ENCODE measurements at places on chromosomes 13 and 19.

DNA sequence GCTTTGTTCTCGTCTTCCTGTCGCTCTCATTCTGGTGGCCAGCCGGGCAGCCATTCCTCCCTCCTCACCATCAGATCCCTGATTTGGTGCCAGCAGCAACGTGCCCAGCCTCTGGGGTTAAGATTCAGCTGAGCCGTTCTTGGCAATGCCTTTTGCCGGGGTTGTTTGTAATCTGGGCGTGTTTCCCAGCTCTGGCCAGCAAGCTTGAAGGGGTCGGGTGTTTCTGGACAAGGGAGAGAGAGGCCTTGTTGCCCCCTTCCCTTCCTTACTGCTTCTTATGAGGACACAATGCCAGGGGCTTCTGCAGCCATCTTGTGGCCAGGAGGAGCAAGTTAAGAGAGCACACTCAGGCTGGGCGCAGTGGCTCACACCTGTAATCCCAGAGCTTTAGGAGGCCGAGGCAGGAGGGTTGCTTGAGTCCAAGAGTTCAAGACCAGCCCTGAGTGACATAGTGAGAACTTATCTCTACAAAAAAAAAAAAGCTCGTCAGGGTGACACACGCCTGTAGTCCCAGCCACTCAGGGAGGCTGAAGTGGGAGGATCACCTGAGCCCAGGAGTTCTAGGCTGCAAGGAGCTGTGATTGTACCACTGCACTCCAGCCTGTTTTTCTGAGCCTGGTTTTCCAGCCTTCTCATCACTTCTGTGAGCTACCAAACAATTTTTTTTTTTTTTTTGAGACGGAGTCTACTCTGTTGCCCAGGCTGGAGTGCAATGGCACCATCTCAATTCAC lies 10.7 kb upstream of the CRTC1 start:
- DNase-seq, result no peak

DNA sequence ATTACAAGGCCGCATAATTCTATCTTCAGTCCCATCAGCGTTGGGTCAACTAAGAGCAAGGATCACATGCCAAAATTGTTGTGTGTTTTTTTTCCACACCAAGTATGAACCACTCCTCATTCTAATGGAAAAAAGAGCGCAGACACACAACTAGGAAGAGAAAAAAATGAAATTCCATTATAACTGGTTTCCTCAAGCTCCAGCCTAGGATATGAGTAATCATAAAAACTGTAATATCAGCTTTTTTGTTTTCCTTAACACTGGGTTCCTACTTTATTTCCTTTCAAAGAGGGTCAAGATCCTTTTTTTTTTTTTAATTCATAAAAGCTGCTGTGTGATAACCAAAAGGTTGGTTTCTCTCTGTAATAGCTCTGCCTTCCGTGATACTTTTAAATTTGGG lies 19.4 kb downstream of the TSHZ3 start:
- DNase-seq, result peak; percentile 53

DNA sequence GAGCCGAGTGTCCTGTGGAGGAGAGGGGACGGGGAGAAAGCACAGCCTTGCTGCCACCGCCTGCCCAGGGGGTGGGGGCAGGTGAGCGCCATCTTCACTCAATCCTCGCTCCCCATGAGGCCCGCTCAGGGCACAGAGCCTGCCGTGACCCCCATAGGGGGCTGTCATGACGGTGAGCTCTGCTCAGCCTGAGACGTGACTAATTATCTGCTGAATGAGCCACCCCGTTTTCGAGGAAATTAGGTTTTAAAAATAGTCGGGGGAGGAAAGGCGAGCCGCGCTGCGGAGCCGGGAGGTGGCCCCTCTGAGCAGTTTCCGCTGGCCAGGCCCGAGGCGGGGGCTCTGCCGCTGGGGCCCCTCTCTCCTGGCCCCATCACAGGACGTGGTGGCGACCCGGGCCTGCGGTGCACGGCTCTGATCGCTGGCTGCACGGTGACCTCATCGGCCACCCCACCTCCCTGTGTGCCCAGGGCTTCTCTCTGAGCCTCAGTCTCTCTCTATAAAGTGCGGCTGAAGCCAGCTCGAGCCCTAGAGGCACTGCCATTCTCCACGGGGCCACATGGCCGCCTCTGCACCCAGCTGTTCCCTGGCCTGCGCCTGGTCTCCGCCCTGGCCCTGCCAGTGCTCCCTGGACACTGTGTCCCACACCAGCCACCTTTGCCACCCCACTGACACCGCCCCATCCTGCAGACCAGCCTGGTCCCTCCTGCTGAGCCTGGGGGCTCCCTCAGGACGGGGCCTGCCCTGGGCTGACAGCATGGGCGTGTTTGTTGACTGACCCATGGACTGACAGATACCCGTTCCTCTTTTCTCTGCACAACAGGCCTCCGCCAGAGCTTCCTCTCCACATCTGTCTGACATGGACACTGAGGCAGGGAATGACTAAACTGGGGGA lies 28.3 kb downstream of the PIP5K1C start:
- DNase-seq, result peak; percentile 64

GRCh38 chr13:50283017-50283416 lies 267.8 kb downstream of the KCNRG start:
- no peak for DNase-seq

DNA sequence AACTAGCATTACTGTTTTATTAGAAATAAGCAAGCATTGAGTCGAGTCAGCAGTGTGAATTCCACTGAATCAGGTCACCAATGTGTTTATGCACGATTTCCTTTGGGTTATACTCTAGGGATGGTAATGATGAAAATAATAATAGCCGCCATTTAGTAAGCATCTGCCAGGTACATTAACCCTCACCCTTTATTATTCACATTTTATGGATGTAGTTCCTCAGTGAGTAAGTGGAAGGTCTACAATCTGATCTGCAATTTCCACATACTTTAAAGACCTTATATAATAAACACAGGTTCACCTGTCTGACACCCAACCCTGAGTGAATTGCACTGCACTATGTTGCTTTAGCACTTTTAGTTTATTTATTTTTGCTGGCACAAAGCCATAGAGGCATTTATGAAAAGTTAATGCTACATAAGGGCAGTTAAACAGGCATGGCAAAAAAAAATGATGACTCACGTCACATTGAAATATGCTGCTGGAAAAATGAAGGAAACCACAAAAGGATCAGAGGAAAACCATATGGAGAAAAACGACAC lies 122.4 kb downstream of the TRPC4 start:
- no peak for DNase-seq

DNA sequence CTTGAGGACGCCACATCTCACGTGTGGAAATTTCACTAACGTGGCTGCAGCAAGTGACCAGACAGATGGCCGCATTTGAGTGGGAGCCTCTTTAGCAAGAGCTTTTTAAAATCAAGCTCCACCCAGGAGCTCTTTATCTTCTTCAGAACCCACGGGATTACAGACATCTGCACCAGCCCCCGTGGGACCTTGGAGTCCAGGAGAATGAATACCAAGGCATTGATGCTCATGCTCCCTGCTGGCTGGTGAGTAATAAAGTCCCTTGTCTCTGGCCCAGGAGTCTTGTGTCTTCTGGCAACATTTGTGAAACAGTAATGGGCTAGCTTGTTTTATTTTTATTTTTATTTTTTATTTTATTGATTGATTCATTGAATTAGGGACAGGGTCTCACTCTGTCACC lies 64.4 kb downstream of the TRPM4 start:
- DNase-seq, result no peak

GRCh38 chr19:30596813-30597399 lies 224.7 kb downstream of the ZNF536 start:
- no peak for DNase-seq

DNA sequence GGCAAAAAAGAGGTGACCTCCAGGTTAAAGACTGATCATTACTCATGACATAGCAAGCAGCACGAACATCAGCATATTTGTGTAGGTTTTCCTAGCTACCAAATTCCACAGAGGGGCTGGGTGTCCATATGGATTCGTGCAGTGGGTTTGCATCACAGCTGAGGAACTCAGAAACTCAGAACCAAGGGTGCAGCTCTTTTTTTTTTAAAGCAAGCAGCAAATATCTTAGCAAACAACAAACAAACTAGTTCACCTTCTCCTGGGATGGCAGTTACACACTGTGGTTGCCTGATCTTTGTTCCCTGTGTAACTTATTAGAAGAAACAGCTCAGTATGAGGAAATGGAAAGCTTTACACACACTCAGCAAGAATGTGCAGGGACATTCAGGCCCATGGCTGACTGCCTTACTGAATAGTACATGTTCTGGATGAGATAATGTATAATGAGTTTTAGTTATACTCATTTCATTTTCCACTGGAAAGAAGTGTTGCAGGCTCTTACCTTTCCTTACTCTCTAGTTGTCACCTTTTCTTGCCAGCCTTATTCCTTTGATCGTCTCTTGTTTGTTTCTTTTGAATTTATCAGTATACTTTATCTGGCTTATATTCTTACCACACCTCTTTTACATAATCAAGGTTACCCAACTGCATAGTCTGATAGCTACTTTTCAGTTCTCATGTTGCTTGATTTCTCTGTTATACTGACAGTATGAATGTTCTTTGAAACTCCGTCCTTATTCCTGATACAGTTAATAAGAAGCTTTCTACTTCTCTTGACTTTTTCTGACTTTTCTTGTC lies 4.3 kb downstream of the NDFIP2 start:
- no peak for DNase-seq

- DNase-seq, result no peak
Observed at GRCh38 chr13:27917121-27917947, 2.5 kb upstream of the PDX1 start.

GRCh38 chr13:34155931-34156607 lies 338.1 kb downstream of the RFC3 start:
- peak; percentile 22 for DNase-seq

DNA sequence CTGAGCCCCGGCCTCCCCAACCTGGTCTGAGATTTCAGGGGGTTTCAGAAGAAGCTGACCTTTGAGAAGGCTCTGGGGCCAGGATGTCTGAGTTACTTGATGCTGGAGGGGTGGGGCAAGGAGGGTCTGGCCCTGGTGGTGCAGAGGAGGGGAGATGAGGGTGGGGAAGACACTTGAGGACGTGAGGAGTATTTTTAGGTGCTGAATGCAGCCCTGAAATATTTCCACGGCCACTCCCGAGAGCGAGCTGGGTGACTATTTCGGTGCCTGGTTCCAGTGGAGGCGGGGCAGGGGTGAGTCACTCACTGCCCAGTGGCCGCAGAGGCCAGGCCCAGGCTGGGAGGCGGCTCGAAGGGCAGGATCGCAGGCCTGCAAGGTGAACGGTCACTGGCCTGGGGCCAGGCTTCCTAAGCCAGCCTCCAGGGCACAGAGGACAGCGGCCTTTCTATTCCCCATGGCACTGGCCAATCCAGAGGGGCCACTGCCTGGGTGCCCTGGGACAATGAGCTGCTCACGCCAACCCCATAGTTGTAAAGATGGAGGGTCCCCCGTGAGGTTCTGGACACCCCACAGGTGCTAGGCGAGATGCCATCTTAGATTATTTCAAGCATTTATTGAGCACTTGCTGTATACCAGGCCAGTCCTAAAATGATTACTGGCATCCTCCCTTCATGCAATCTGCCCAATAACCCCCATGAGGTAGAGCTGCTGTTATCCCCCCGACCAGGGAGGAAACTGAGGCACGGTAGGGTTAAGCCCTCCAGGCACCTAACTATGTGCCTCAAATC lies 19.7 kb upstream of the JUND start:
- peak; percentile 41 for DNase-seq

DNA sequence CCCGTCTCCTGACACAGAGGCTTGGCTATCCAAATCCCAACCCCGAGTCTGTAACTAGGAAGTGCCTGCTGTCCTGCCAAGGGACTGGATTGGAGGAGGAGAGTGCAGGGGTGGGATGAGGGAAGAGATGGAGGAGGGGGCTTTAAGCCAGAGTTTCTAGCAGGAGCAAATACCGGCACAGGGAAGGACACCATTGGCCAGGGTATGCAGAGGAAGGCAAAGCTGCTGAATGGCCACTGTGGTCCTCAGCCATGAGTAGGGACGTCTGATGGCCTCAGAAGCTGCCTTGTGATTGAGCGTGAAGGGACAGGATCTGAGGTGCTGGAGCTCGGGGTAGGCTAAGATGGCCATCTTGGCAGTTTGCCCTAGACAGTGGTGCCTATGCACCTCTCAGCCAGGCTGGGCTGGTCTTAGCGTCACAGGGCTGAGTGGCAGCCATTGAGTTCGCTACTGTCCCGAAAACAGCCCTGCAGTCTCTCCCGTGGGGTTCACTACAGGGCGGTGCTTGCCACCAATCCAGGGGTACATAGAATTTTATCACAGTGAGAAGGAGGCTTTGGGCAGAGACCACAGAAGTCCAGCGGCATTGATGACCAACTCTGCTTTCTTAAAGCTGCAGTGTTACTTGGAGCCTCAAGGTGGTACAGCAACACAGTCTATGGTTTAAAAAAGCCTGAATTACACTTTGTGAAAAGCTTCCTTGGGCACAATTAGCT lies 61.8 kb downstream of the AKAP11 start:
- DNase-seq, result peak; percentile 25

GRCh38 chr19:41174297-41174928 lies 18.6 kb upstream of the CYP2S1 start:
- no peak for DNase-seq

DNA sequence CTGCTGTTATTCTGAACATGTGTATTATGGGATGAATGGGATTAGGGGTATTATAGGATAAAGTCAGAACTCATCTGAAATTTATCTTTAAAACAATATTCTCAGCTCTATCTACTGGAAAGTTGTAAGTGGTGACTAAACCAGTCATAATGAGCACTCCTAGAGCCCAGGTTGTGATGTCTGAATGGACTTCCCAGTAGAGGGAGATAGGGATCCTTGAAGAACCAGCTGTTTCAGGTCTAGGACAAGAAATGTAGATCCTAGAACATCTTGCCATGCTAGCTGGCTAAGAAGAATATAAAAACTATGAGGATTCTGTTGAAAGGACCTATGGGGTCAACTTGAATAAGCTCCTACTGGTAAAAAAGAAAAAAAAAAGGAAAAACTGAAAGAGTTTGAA lies 310.8 kb downstream of the SLC7A1 start:
- DNase-seq, result no peak

- DNase-seq, result no peak
Observed at GRCh38 chr19:49338023-49338677, 2.9 kb downstream of the CD37 start.

DNA sequence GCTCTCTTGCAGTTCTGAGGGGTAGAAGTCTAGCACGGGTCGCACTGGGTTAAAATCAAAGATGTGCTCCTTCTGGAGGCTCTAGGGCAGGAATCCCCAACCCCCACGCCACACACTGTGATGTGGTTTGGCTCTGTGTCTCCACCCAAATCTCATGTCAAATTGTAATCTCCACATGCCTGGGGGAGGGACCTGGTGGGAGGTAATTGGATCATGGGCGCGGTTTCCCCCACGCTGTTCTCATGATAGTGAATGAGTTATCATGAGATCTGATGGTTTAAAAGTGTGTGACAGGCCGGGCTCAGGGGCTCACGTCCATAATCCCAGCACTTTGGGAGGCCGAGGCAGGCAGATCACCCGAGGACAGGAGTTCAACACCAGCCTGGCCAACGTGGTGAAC lies 26.6 kb upstream of the CALM3 start:
- no peak for DNase-seq

GRCh38 chr19:39038098-39038497 lies 5.7 kb upstream of the FBXO27 start:
- DNase-seq, result peak; percentile 15

DNA sequence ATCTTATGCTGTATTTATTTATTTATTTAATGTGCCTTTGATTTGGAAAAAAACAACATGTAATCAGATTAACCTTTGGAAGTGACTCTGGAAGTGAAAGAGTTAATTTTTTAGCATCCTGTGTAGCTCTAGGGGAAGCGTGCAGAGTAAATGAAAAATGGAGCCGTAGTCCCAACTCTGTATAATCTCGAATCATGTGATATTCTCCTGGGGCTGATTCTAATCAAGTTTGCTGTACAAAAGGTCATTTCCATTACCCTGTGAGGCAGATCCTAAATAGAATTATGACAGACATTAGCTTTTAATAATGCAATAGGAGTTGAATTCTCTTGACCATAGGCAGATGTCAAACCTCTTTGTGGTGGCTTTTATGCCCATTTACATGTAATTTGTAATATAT lies 238.6 kb upstream of the CSNK1A1L start:
- no peak for DNase-seq
